ENCODE measurements at places on chromosomes 2 and 18.

DNA sequence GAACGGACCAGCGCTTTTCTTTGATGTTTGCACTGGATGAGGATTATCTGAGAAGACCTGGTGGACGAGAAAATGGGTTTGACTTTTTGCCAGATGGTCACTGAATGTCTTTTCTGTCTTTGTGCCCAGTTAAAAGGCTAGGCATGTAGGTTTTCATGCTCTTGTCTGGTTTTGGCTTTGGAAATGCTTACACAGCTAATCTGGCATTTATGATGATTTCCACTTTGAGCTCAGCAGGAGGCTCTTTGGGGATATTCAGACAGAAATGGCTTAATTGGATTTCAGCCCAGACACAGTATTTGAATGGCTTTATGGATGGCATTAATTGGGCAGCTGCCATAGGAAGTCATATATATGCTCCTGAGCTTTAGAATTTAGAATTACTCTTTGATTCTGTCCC is 59.6 kb downstream of the NCK2 start:
- ATAC-seq, result peak; percentile 83

- no peak for ATAC-seq
These were observed 50.3 kb downstream of the ARL4C start for GRCh38 chr2:234446404-234447076.

DNA sequence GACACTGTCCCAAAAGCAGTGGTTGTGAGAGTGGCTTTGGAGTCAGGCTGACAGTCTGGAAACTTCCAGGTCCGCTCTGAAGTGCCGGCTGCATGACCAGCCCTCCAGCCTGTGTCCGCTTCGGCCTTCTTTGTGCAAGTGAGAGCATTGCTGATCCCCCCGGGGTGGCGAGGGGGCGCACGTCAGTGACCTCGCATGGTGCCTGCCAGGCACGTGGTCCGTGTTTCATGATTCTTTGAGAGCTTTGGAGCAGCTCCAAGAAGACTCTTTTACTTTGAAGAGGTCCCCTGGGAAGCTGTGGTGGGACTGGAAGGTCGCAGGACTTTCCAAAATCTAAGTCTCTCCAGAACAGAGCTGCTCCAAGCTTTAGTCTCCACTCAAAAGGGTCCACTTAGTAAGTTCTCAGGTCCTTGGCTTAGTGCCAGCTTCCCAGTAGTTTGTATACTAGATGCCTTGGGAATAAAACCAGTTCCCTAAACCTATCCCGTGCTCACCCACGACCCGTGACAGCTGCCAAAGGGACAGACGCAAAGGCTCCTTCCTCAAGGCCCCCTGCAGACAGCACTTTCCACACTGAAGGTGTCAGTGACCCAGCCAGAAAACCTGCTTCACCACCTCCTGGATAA is 68.8 kb downstream of the ADI1 start:
- no peak for ATAC-seq

GRCh38 chr2:178163911-178164310 is 30.4 kb upstream of the OSBPL6 start:
- ATAC-seq, result no peak

DNA sequence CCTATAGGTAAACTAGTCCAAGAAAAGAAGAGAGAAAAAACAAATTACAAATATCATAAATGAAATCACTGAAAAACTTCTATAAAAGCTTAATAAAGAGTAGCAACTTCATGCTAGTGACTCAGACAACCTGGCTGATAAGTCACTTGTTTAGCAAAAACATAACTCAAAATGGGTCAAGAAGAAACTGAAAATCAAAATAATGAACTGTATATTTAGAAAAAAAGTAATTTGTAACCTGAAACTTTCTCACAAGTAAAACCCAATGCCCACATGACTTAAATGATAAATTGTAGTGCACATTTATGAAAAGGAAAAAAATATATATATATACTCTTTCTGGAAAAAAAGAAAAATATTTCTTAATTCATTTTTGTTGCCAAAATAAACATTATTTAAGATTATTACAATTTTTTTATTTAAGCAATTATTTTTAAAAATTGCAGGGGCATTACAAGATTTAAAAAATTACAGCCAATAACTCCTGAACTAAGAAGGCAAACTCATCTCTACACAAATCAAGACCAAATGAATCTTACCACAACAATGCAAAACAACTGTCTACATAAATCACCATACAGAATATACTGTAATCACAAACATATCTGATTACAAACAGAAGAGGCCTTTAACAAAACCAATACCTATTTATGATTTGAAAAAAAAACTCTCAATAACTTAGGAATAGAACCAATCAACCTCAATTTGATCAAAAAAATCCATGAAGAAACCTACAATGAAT is 406.3 kb downstream of the CDH7 start:
- ATAC-seq, result no peak

- no peak for ATAC-seq
These were observed 140.6 kb downstream of the NETO1 start for GRCh38 chr18:72727038-72727655.

Data from SK-N-SH treated with all-trans-retinoic acid at 6 μM for 48 hours (cell line).